ENCODE measurements at places on chromosomes 3 and 15.
A peak's percentile ranks its signal among the peaks of the same experiment; 100 is the strongest.

DNA sequence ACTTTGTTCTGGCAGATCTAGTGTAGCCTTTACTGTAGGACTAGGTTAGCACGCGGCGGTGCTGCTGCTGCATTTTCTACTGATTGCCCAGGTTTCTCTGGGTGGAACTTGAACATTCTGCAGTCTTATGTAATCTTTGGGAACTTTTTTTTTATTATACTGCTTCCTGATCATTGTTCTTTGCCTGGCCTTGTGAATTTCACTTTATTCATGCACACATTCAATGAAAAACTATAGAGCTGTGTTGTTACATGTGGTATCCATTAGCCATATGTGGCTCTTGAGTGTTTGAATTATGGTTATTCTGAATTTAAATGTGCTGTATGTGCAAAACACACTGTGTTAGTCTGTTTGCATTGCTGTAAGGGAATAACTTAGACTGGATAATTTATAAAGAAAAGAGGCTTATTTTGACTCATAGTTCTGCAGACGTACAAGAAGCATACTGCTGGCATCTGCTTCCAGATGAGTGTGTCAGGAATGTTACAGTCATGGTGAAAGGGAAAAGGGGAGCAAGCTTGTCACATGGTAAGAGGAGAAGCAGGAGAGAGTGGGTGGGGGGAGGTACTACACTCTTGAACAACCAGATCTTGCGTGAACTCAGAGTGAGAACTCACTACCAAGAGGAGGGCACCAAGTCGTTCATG lies 26.5 kb downstream of the MEF2A start:
- peak; percentile 17 for DNase-seq

GRCh38 chr15:92614791-92615785 lies 40.5 kb downstream of the FAM174B start:
- no peak for DNase-seq

- no peak for DNase-seq
Observed at GRCh38 chr15:48643206-48643605, 2.3 kb downstream of the FBN1 start.

DNA sequence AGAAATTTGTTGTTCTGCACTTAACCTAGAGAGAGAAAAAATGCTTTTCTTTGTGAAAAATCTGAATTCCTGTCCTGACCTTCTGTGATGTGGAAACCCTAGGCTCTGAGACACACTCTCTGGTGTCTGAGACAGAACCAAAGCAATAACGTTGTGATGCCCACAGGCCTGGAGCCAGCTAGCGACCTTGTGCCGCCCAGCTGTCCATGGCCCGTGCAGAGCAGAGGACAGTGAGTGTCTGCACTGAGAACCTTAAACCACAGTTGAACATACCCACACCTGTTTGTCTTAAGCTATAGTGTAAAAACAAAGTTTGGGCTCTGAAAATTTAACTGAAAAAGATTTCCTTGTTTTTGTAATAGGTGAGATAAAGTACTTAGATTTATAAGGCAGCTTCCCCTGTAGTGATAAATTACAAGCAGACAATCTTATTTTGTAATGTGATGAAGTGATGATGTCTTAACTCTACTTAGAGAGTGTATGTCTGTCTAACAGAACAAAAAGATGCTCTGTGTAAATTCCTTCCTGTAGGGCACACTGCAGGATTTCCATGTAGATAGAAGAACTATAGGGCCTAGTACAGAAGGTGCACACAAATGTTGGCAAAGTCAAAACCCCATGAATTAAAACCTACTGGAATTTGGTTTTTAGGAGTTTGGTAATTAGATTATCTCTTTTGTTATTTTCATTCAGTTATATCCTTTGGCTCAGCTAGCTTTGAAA lies 62.7 kb downstream of the SNRK start:
- no peak for DNase-seq

DNA sequence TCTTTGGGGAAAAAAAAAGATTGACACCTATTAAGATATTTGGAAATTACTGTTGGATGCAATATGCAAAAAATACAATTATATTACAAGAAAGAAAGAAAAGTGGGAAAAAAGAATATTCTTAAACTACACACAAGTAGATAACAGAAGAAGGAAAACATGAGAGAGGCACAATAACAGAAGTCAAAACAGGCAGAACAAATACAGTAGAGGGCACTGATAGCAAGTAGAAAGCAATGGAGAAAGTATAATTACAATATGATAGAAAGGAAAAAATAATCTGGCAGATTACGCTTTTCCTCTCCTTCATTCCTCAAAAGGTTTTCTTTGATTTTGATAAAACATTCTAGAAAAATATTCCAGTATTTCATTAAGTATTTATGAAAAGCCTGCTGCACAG lies 72.1 kb downstream of the ADAM10 start:
- no peak for DNase-seq

GRCh38 chr3:4930501-4930900 lies 48.7 kb upstream of the BHLHE40 start:
- DNase-seq, result no peak

GRCh38 chr3:119098619-119099222 lies 47.2 kb upstream of the TEX55 start:
- DNase-seq, result peak; percentile 55
